ENCODE measurements at places on chromosomes 5 and 9.

GRCh38 chr9:2602704-2603116 is 18.9 kb upstream of the VLDLR start:
- no peak for DNase-seq

DNA sequence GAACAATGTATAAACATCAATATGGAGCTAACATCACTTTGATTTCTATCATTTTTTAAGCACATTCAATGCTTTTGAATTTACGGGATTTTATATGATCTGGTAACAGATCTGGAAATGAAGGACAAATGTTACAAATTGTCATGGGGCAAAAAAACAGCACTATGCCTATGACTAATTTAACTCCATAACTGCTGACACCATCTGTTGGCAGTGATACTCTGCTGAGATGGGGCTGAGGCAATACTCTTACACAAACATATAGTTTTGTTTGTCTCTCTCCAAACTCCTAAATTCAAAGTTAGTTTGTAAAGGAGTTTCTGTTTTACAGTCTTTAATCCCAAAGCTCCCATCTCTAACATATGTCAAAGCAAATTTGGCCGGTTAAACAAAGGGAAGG is 132.5 kb upstream of the FER start:
- no peak for DNase-seq

- DNase-seq = no peak
These were observed 81.2 kb downstream of the ZNF366 start for GRCh38 chr5:72426019-72426418.

DNA sequence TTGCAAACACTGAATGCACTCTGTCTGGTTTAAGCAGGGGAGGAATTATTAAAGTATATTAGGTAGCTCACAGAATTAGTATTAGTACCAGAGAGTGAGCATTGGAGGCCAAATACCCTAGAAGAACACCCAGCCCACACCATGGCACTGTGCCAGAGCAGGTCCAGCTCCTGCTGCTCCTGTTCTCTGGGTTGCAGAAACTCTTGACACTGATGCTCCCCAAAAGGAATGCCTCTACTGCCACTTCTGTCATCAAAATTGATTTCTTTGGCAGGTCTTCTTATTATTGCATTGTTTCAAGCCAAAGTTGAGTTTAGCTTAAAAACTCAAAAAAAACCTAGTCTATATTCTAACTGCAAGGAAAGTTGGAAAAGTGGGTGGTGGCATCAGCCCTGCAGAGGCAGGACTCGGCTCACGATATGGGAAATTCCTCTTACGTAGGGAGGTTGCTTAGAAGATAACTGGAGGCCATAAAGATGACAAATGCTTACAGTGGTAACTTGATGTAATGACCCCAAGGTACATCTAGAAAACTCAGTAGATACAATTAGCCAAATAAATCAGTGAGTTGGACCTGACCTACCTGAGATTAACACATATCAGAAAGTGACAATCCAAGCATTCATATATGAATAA is 123.4 kb downstream of the CD180 start:
- DNase-seq = no peak

GRCh38 chr5:99724732-99725290 is 796.0 kb upstream of the CHD1 start:
- DNase-seq = no peak
